ENCODE measurements at places on chromosomes 6 and 20.
A peak's percentile ranks its signal among the peaks of the same experiment; 100 is the strongest.

DNA sequence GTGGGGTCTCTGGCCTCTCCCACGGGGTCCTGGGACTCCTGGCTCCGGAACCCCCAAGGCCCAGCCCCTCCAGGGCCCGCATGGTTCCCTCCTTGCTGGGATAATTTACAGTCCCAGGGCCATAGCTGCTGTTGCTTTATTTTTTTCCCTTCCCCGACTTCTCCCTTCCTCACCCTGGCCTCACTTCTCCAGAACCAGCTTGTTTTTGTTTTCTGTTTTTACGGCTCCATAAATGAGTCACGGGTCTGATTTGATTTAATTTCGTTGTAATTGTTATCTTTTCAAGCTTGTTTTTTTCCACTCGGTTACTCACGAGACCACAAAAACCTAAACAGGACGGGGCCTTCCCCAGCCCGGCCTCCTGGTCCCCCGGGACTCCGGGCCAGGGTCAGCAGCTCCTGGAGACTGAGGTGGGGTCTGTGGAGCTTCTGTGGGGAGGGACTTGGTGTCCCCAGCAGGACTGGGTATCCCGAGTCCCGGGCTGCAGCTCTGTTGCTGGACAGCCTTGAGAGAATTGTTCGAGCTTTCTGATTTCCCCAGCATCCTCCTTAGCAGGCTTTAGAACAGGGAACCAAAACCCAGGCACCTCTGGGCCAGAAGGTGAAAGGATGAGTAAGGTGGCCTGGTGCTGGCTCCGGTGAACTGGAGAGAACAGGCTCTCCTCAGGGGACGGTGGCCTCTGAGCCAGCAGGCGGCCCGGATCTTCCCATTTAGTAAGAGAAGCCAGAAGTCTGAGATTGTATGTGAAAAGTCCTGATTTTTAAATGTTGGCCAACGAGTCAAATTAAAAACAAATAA is 94.9 kb downstream of the CEBPB start:
- DNase-seq = peak; percentile 67

DNA sequence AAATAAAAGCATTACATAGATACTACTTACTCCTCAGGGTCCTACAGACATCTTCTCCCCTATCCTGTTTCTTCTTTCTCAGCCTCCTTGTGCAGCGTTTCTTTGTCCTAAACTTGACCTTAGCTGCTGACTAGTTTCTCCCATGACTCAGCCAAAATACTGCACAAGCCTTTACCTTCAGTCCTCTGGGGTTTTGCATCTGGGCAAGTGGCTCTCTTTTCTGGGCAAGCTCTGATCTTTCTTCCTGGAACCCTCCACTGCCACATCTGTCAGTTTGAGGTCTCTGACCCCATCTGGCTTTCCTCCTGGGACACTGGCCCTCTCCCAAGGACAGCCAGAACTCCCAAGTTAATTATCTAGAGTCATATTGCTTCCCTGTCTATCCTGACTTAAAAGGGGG is 838.4 kb downstream of the DHX35 start:
- peak; percentile 80 for DNase-seq

- DNase-seq = peak; percentile 43
Measured at GRCh38 chr6:7042056-7042653, 65.6 kb upstream of the RREB1 start.

DNA sequence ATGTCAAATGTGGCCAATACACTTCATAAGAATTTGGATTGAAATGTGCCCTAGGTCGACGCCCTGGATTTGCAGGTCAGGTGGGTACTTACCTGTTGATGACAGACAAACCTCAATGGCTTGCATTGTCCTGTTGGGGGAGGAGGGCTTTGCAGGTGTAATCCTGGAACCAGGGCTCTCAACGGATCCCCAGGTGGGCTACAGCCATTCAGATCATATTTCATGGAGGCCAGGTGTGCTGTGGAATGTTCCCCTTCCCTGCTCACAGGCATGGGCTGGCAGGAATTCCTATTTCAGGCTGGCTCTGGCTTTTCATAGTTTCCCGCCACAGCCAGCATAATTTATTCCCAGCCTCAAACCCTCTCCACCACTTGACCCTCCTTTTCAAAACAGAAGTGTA is 254.7 kb downstream of the SMOC2 start:
- no peak for DNase-seq

GRCh38 chr20:47269309-47270165 is 87.0 kb downstream of the ZMYND8 start:
- no peak for DNase-seq

DNA sequence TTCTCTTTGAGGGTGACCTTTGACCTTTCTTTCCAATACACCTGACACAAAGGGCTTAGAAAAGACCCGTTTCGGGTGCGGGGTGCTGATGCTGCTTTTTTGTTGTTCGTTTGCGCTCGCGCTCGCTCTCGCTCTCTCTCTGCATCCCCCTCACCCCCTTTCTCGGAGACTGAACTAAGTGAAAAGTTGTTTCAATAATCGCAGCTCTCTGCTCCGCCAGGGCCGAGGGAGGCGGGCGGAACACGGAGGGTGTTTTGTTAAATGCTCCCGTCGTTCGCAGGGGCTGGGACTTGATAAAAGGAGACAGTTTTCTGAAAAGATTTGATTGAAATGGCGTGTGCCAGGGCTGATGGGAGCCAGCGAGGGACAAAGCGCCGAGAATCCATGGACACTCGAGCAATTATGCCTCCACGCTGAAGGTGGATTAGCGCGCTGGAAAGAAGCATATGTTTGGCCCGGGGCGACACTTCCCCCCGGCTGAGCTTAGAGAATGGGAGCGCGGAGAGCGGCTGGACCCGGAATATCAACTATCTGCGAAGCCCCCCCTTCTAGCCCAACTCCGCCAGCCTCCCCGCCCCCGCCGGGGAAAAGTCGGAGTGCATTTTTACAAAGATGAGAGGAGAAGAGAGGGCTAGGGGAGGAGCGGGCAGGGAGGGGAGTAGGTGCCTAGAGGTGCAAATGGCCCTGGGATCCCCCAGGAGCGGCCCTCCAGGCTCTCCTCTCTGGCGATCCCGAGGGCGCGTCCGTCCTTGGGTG is 25.0 kb downstream of the TFAP2A start:
- no peak for DNase-seq

GRCh38 chr6:110589865-110590513 is 113.6 kb upstream of the SLC22A16 start:
- DNase-seq = no peak

DNA sequence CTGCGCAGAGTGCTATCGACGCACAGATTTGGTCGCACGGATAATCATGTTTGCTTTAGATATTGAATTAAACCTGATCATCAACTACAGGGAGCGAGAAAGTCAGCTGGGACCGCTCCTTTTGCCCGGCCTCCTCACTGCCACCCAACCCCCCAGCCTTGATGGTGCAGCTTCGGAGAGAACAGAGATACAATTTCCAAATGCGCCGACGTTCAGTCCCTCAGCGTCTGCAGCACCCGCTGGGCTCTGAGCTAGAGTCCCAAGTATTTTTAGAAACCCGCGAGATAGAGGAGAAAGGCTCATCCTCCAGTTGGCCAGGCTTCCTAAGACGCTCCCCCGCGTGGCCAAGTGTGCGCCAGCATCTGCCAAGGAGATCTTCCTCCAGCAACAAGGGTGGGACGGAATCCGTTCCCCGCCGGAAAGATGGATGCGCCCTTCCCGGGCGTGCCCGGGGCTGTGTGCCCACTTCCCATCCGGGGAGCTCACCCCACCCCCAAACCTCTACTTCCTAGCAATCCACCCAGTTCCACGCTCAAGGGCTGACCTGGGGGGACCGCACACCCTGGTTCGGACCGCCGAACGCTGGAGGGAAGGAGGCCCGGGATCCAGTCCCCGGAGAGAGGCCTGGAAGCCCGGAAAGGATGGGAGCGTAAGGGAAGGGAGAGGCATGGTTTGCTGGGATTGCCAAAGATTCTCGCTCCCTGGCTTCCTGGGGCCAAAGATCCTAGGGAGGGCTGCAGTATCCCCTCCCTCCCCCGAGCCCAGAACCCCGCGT is 4.1 kb downstream of the NKX2-2 start:
- DNase-seq = peak; percentile 52

- peak; percentile 37 for DNase-seq
Measured at GRCh38 chr6:113481458-113481857, 375.7 kb upstream of the MARCKS start.

GRCh38 chr6:43668151-43669028 is 19.2 kb downstream of the MRPS18A start:
- DNase-seq = peak; percentile 81

- no peak for DNase-seq
Measured at GRCh38 chr6:53240761-53241160, 92.1 kb upstream of the GCM1 start.

DNA sequence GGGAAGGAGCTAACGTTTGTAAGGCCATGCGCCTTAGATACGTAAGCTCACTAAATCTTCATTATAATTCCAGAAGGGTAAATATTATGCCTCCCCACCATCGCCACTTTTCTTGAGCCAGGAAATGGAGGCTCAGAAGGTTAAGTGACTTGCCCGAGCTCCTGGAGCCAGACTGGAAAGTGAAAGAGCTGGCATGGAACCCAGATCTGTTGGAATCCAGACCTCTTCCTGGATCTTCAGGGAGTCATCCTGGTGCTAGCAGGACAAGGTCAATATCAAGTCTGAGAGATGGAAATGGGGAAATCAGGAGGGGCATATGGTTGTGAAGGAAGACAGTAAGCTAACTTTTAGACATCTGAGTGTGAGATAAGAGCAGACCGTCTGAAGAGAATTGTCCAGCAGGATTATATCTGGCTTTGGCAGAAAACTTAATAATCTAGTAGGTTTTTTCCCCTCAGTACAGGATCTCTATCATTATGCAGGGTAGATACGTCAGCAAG is 6.2 kb downstream of the TMEM200A start:
- DNase-seq = no peak

DNA sequence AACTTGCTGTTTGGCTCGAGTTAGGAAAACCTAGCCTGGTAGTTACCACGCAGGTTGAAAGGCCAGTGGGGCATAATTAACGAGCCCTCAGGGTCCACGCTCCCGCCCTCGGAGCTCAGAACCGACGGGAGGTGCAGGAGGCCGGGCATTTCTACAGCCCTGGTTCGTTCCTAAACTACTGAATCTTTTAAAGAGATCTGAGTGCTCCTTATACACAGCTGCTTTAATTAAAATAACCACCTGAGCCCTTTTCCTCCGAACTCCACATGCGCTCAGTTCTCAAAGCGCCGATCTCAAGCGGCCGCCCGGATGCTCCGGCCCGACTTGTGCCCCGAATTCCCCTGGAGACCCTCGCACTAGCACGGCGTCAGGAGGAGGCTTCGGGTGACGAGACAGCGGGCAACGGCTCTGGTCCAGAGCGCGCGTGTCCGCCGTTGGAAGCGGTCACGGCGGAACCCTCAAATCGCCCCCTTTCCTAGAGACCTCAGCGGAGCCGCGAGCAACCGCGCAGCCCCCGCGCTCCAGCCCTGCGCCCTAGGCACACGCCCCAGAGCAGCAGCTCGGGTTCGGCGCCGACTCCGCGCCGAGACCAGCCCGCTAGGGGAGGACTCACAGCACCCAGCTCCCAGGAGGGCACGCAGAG is 397 bp downstream of the WDR27 start:
- no peak for DNase-seq

DNA sequence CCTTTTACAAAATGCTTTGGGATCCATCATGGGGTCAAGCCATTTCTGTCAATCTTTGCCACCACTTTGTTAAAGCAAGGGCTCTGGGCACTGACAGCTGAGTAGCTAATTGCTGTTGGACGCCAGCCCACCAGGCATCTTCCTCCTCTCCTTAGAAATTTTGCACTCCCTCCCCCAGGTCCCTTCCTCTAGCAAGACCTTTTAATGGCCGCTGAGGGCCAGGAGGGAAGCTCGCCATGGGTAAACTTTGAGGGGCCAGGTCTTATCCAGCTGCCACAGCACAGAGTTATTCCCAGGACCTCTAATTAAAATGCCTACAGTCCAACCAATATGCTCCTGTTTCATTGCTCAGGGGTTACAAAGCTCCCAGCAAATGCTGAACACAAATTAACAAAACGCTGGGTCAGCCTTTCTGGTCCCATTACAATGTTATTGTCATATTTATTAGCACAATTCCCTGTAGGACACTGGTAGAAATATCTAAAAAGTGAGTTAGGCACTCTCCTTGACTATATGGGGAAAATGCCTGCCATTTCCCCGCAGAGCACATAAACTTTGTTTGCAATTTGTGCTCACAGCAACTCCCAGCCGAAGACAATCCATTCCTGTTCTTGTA is 16.8 kb downstream of the SCML4 start:
- no peak for DNase-seq

GRCh38 chr6:111842891-111843290 is 30.4 kb downstream of the FYN start:
- DNase-seq = peak; percentile 66

- DNase-seq = no peak
Measured at GRCh38 chr6:134372603-134373281, 54.8 kb upstream of the SGK1 start.

DNA sequence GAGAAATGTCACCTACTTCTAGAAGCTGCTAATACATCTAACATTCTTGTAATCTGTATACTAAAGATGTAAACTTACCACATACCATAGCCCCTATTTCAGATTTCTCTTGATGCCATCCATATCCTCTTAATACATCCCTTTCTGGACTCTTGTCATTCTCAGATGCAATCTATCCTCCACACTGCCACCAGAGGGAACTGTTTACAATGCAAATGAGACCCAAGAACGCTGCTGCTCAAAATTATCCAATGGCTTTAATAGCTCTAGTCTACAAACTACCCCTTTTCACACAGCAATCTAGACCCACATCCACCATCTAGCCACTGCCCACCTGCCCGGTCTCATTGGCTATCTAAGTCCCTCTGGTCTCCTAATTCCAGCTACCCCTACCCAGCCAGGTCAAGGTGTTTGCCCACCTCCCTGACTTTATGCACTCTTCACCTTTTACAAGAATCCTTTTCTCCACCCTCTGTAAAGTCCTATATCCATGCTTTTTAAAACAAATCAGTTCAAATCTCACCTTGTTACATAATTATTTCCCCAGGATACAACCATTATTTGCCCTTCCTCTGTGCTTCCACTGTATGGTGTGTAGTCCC is 14.8 kb downstream of the FAXC start:
- DNase-seq = peak; percentile 62

DNA sequence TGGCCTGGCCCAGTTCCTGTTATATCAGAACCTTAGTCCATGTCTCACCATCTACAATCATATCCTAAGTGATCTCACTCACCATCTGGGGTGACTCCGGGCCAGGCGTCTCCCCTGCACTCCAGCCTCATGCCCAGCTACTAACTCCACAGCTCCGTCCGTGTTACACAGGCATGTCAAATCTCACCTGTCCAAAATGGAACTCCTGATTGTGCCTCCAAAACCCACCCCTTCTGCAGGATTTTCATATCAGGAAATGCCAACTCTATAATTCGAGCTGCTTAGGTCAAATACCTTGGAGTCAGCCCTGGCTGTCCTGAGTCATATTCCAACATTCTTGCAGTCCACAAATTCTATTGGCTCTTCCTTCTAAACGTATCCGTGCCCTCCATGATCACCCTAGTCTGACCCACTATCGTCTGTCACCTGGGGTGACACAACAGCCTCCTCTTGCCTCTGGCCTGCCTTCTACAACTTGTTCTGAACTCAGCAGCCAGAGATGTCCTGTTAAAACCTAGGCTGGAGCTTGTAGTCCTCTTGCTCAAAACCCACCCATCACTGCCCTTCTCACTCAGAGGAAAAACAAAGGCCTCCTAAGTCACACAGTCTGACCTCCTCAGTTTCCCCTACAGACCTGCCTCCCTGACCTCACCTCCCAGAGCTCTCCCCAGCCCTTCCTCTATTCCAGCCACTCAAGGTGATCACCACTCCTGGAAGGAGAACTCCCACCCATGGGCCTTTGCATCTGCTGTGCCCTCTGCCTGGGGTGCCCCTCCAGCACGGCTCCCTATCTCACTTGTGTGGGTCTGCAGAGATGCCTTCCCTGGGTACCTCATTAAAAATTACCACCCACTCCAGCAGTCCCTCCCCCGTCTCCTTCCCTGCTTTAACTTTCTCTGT is 85.3 kb upstream of the SIRPA start:
- peak; percentile 89 for DNase-seq

GRCh38 chr6:42043787-42044475 is 6.4 kb upstream of the TAF8 start:
- peak; percentile 82 for DNase-seq
